ENCODE measurements at places on chromosomes 3 and 15. TPM values are rescaled to one million over a fixed set of nuclear protein-coding genes. Genes with fewer than 3 reads are reported as not detected.

TM4SF18 gene
- 0.76 TPM for total RNA-seq

IGF2BP2 gene
- total RNA-seq: 4.9 TPM

DNA sequence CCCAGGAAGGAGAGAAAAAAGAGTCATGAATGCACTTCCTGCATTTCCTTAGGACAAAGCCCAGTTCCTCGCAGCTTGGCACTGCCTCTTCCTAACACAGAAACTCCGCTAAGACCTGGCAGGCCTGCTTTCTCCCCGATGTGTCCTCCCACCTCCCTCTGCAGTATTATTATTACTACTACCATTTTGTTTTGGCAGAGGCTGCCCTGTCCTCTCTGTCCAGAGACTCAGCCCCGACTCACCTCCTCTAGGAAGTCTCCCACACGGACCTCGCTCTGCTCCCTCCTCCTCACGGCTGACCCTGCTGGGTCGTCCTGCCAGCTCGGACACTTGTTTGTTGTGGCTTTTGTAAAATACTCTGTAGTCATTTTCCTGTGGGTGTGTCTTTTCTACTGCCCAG, 107.2 kb upstream of the HACD2 start:
- no peak for ATAC-seq

FGF7 gene
- total RNA-seq: 2.0 TPM

GRCh38 chr3:194503081-194503531, 16.3 kb upstream of the ATP13A3 start:
- ATAC-seq: no peak

DNA sequence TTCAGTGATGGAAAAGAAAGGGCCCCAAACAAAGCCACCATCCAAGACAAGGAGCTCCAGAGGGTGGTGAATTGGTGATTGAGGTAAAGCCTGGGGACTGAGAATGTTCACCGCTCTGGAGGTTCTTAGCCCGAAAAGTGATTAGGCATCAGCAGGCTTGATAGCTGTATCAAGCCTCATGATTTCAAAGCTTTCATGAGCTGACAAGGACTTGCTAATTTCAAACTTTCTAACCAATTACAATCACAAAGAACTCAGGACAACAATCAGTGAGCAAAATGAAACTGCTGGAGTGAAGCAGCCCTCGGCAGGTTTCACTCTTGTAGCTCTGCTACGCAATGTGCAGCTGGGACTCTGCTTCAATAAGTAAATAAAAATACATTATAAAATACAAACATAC, 391.3 kb downstream of the TIGIT start:
- ATAC-seq: no peak

MYNN gene
- total RNA-seq: 8.8 TPM

- ATAC-seq: no peak
Measured at GRCh38 chr15:48374472-48374871, 43.2 kb downstream of the DUT start.

GRCh38 chr3:119741657-119742590, 39.1 kb downstream of the CFAP91 start:
- no peak for ATAC-seq

DNA sequence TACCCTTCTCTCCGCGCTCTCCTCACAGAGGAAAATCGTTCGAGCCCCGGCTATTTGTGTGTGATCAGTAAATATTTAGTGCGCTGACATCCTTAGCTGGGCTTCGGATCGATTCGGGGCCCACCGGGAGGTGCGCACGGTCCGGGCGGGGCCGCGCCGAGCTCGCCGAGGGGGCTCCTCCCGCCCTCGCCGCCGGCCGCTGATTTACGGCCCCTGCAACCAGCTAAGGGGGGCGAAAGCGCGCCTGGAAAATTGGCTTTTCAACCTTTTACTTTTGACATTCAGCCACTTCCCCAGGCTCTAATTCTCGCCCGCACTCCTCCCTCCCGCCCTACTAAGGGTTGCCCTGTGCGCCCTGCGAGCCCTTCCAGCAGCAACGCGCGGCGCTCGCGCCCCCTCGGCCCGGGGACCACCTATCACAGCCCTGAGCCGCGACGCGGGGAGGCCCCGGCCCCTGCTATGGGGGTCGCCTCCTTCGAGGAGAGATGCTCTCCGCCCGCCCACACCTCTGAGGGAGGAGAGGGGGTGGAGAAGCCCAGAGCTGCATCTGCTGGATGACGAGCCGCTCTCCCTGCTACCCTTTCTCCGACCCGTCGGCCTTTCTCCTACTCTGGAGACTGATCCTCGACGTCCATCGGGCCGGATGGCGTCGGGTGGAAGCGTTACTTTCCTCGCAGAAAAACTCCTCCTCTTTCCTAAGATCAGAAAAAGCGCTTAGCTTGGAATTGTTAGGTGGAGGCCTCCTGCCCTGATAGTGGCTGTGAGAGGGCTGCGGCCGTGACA, 7.8 kb upstream of the NR2F2 start:
- ATAC-seq: no peak

ITIH1 gene
- 0.12 TPM for total RNA-seq

RAD54L2 gene
- total RNA-seq: 9.5 TPM

FBXL2 gene
- 1.7 TPM for total RNA-seq
